ENCODE measurements at places on chromosomes 5 and 9.

- no peak for DNase-seq
These were observed 173.1 kb downstream of the KDM4C start for GRCh38 chr9:6930827-6931226.

- DNase-seq = no peak
These were observed 3.6 kb downstream of the RIC1 start for GRCh38 chr9:5632540-5632939.

GRCh38 chr9:124725068-124725452 is 46.1 kb downstream of the NR6A1 start:
- DNase-seq = no peak

- no peak for DNase-seq
These were observed 125.7 kb downstream of the SEMA6A start for GRCh38 chr5:116448870-116449427.

- DNase-seq = no peak
These were observed 34.3 kb downstream of the FAT2 start for GRCh38 chr5:151556806-151557205.

- DNase-seq = no peak
These were observed 254.7 kb downstream of the NR3C1 start for GRCh38 chr5:143148771-143149170.

- no peak for DNase-seq
These were observed 68.2 kb downstream of the BARX1 start for GRCh38 chr9:93886911-93887310.

- no peak for DNase-seq
These were observed 151.5 kb downstream of the RGS3 start for GRCh38 chr9:113614843-113615648.

DNA sequence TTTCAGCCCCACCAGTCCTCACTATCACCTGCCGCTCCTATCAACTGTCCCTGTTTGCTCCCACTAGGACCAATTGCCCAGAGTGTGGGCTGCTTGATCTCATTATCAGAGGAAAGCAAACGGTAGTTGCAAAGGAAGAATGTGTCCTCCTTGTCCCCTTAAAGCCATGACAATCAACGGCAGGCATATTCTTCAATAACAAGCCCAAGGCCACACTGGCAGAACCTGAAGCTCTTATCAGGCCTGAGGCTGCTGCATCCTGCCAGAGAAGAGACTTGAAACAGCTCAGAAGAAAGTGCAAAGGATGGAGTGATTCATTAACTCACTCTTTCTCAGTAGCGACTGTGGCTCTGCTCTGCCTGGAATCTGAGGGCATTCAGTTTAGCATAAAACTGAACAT is 39.2 kb upstream of the MAN2A1 start:
- DNase-seq = no peak

DNA sequence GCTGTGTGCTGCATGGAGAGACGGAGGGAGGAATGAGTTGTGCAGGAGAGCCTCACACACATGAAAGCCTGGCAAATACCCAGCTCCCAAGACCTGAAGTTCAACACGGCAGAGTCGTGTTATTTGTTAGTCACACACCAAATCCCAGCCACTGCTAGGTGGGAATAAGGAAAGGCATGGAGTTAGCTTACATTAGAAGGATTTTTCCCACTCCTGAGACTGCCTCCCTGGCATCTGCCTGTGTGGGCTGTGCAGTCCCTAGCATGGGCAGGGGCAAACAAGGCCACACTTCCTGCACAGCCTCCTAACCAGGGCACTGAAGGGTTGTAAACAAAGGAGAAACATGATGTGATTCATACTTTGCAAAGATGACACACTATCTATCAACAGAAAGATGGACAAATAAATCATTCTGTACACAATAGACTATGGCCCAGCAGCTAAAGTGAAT is 306.8 kb downstream of the SPOCK1 start:
- no peak for DNase-seq

DNA sequence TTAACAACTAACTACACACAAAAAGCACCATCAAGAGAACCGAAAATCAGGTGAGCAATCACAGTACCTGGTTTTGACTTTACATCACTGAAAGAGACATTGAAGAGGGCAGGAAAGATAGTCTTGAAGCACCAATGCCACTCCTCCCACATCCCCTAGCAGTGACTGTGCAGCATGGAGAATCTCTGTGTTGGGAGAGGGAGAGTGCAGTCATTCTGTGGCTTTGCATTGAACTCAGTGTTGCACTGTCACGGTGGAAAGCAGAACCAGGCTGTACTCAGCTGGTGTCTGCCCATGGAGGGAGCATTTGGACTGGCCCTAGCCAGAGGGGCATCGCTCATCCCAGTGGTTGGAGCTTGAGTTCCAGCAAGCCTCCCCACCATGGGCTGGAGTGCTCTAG is 40.4 kb downstream of the C5 start:
- no peak for DNase-seq

- DNase-seq = no peak
These were observed 75.2 kb upstream of the NFIB start for GRCh38 chr9:14389146-14389545.

GRCh38 chr5:36642089-36642488 is 35.7 kb downstream of the SLC1A3 start:
- no peak for DNase-seq

- no peak for DNase-seq
These were observed 3.4 kb upstream of the APBA1 start for GRCh38 chr9:69675563-69675962.

- no peak for DNase-seq
These were observed 296.6 kb upstream of the DAB2 start for GRCh38 chr5:39721394-39721793.

DNA sequence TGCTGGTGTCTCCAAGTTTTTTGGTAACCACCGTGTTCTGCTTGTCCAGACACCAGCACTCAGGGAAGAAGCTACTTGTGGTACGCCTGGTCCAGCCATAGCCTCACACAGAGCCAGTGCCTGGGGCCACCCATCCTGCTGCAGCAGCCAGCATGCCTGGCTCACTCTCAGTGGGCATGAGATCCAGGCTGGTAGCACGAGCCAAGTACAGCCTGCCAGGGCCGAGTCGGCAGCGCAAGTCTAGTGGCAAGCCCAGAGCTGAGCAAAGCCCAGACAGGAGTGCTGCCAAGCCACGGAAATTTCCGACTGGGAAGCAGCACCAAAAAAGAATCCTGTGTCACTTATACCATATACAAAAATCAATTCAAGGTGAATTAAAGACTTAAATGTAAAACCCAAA is 36.3 kb upstream of the FBXL17 start:
- no peak for DNase-seq

- no peak for DNase-seq
These were observed 257.9 kb downstream of the SGCD start for GRCh38 chr5:156584871-156585270.

DNA sequence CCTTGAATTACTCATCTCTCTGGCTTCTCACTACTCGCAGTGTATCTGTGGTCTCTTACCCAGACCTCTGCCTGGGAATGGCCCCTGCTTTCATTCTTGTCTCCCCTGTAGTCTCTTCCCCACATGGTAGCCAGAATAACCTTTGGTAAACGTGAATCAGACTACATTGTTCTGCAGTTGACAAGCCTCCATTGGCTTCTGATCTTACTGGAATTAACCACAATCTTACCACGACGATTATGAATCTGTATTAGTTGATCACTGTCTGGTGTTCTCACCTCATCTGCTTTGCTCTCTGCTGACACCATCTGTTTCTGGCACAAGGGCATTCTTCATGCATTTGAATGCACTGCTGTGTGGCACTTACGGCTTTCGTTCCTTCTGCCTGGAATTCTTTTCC is 781.2 kb downstream of the MTRR start:
- DNase-seq = no peak

- DNase-seq = no peak
These were observed 27.8 kb downstream of the CSF1R start for GRCh38 chr5:150058480-150059126.

DNA sequence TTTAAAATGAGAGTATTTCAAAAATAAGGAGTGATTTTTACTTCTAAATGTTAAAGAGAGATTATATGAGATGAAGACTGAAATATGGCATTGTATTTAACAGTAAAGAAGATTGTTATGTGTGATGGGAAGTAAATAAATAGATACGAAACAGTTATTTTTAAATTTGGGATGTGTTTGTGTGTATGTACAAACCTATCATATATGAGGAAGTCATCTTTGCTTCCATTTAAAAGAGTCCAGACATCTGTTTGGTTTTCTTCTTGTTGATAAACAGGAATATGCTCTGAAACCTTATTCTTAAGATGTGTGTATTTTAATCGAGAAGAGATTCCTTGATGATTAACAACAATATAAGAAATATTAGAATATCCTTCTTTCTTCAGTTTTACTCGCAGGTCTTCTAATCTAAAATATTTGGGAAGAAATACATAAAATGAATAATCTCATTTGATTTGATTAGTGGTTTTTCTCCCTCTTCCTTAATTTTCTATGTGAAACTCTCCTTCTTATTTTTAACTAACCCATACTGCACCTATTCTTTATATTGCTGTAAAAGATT is 4.9 kb downstream of the SELENOP start:
- no peak for DNase-seq

DNA sequence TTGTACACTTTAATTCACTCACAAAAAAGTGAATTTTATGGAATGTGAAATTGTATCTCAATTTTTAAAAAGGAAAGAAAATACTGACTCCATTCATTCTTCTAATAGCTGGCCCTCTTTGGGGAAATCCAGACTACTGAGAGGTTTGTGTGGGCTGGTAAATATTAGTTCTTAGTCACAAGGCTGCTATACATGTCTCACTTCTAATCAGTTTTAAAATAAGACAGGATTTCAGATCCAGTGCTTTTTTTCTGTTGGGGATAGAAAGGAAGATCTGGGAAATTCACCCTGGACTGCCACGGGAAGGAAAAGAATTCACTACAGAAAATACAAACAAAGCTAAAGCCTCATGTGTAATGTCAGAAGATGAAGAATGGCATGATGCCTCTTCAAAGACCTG is 32.7 kb upstream of the ADAMTSL1 start:
- no peak for DNase-seq

DNA sequence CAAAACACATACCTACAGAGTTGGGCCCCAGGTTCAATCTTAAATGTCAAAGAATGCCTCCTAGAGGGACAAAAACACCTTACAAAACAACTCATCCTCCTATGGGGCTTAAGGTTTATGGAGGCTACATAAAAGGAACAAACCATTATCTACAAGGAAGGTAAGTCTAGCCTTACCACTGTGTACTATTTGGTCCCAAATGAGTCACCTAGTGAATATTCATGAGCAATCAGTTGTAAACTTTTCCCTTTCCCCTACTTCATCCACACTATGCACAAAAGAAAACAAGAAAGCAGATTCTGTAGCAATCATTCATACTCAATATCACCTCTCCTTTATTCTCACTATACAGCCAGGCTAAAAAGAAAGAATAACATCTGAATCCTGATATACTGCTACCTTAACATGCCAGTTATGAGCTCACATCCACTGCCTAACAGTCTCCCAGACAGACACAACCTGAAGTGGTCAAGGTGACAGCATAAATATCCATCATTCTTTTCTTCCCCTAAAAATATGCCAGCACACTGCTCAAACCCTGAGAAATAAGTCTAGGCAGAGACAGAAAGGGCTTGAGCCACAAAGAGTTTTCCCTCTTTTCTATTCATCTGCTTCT is 6.2 kb downstream of the OXCT1 start:
- no peak for DNase-seq

DNA sequence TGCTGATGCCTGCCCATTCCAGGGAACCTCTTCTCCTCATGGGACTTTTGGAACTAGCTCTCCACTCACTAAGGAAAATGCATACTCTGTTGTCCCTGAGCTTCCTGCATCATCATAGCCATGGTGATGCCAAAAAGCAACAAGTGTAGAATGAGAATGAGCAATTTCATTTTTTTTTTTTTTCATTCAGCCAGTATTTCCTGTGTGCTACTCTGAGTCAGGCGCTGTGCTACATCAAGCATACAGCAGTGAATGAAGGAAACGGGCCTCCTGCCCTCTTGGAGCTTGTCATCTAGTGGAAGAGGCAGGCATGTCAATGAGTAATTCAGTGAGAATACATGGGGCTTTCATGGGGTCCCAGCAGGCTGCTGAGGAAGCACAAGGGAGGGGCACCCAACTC is 483.1 kb downstream of the BNC2 start:
- DNase-seq = no peak

GRCh38 chr5:106691701-106692100 is 979.0 kb downstream of the EFNA5 start:
- no peak for DNase-seq

DNA sequence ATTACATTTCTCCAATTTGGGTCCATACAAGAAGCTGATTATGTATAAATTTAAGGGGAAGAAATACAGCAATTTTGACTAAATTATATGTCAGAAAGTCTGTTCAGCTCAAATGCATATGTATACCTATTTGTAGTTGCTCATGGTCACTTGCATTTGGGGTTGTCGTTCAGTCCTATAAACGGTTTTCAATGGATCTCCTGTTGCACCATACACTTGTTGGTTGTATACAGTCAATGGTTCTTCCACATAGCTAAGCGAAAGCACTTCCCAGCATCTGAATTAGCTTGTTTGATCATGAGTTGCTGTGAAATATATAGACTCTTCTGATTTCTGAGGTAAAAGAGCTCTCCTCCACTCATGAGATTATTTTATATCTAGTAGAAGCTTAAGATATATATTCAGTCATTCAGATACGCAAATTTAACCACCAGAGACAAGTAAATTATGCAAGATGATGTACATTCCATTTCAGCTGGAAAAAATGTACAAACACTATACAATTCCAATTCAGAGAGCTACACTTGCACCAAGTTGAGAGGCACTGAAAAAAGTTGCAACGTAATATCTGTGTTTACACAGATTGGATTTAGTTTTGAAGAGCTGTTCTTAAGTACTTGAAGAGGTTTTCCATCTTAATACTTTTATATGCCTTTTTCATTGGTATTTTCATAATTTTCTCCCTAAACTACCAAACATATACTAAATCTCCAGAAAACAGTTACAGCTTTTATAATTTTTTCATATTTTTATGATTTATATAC is 64.4 kb upstream of the POU5F2 start:
- no peak for DNase-seq

GRCh38 chr5:132756542-132756941 is 9.3 kb downstream of the CCNI2 start:
- no peak for DNase-seq

DNA sequence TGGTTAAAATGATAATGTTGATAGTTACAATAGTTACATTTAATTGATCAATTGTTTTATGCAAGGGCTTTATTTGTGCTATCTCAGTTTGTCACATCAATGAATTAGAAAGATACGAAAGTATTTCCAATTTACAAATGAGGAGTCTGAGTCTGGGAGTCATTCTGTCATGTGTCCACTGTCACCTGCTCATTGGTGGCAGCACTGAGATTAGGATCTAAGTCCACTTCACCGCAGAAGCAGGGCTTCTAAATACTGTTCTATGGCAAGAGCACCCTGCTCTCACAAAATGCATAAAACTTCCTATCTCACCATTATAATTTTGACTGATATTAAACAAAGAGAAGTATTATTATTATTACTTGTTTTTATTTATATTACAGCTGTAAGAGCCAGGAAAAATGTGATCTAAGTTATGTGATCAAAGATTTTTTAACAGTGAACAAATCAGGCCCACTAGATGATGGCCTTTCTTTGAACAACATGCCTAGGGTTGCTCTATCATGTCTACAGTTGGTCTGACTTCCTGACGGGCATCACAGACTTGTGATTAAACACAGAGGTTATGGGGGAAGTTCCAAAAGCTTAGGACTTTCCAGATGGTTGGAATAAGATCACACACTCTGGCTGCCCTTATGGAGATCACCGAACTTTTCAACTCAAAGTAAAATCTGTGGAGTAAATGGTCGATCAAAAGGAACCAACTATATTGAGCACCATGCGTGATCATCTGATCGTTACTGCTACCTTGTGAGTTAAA is 15.1 kb downstream of the TLR4 start:
- no peak for DNase-seq

Data from HuH-7.5 (cell line).